Astrocyte of the cerebellum (primary cell): ENCODE measurements at places on chromosomes 4 and X.

- no peak for DNase-seq
Observed at GRCh38 chrX:6574762-6575161, 39.8 kb upstream of the VCX3A start.

- no peak for DNase-seq
Observed at GRCh38 chr4:4693258-4693657, 151.4 kb upstream of the STX18 start.

GRCh38 chr4:4170596-4171150 lies 56.1 kb downstream of the OTOP1 start:
- no peak for DNase-seq

DNA sequence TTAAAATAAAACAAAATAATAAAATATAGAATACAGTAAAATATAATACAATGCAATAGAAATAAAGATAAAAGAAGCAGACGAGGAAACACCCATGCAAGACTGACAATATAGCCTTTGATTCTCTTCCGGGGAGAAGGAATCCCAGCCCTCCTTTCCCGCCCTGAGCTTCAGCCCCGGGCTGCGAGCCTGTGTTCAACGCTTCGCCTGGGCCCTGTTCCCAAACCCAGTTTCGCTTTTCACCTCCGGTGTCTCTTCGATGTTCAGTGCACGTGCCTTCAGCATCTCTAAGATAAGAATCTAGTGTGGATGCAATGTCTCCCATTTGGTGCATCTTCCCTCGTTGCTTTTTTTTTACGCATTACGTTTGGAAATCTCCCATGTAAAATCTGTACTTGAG lies 38.4 kb upstream of the ARSD start:
- DNase-seq: no peak

- no peak for DNase-seq
Observed at GRCh38 chr4:139630991-139631390, 34.6 kb upstream of the MGST2 start.

DNA sequence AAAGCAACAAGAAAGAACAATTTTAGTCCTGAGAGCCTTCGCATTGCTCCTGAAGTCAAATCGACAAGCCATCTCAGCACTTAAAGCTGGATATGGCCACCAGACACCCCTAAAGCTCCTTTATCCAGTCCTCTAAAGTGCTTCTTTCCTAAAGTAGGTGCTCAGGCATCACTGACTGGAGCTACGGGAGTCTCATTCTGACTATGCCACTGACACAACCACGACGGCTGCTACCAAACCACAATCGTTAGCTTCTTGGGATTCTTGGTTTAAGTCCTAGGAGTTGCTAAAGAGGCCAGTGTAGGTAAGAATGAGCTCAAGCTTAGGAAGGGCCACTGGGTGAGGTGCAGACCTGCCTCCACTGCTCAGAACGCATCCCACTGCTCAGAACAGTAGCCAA lies 1.0 kb downstream of the SLC10A6 start:
- no peak for DNase-seq
